Stimulated activated CD4-positive, alpha-beta T cell treated with anti-CD3 and anti-CD28 coated beads, Interleukin-12 subunit alpha, Interleukin-12 subunit beta, amount 100 ng/mL, for 48 hours (primary cell): ENCODE measurements at places on chromosomes 16 and 17.

DNA sequence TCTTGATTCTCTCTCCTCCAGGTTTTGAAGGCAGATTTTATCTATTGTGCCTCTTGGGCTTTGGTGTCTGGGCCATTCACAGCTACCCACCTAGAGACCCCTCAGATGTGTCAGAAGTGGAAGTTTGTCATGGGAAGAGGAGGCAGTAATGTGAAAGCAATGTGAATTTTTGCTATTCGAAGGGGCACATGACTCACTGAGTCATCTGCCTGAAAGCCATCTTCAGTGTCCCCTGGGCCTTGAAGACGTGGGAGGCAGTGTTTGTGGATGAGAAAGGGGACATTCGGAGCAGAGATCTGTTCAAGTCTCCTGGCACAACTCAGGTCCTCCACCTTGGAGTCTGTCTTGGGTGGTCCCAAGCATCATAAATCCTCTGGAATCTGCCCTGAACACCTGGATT is 530.2 kb downstream of the NPIPA7 start:
- DNase-seq, result no peak

DNA sequence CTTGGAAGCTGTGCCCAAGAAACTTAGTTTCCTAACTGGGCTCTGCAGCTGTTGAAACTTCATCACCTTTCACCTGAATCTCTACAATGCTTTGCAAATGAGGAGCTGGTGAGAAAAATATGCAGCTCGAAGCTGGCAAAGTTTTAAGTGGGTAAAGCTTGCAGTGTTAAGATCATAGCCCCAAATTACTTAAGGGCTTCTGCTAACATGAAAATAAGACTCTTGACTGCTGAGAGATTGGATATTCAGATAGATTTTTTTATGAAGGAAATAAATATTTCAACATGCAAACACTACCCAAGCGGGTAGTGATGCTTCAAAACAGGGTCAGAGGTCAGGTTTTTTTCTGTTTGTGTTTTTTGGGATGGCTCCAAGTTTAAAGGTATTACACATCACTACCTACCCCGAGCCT is 278.7 kb downstream of the FTO start:
- DNase-seq, result no peak

DNA sequence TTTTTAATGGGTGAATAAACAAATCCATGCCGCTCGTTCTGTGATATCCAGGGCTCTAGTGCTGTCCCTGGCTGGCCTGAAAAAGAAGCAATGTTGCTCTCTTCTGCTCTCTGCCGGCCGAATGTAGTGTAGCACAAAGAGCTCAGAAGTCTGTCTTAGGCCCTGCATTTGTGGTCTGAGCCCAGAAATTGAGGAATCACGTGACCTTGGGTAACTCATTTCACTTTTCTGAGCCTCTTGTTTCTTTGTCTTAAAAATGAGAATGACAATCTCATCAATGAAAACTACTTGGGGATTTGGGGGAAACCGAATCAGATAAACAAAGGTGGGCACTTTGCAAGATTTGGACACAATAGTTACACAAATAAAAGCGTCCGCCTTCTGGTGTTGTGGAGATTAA is 381.6 kb upstream of the ASIC2 start:
- DNase-seq, result peak; percentile 48

- DNase-seq, result no peak
These were observed at the start of gene CD300H for GRCh38 chr17:74567397-74567796. Gene CD300H (minus strand): TSS chr17:74567509.

DNA sequence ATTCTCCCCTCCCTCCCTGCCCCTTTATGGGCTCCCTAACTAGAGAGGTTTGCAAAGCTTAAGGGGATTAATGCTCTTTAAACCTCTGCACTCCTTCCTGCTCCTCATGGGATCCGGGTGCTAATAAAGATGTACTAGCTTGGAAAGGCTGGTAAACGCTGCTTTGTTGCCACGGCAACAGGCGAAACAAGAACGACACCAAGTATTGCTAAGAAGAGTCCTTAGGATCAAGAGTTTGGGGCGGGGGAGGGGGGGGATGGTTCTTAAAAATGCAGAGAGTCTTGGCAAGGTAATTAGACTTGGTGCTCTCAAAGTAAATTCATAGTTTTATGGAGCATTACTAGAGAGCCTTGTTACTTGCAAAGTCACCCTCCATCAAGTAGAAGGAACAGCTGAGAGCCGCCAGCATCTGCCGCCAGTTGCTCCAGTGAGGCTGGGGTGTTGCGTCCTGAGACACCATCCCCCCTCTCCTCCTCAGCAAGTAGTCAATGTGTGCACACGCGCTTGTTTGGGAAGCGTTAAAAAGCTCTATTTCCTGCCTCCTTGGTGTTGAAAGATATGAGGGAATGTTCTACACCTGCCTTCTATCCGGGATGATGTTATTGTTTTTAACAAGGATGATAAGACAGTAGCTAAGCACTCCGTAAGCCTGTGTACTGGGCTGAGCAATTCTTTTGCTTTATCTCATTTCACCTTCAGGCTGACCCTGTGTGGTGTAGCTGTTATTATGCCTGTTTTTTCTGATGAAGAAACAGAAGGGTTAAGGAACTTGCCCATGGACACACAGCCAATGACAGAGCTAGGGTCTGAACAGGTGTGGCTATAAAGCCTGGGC is 190.9 kb downstream of the CCDC182 start:
- no peak for DNase-seq

DNA sequence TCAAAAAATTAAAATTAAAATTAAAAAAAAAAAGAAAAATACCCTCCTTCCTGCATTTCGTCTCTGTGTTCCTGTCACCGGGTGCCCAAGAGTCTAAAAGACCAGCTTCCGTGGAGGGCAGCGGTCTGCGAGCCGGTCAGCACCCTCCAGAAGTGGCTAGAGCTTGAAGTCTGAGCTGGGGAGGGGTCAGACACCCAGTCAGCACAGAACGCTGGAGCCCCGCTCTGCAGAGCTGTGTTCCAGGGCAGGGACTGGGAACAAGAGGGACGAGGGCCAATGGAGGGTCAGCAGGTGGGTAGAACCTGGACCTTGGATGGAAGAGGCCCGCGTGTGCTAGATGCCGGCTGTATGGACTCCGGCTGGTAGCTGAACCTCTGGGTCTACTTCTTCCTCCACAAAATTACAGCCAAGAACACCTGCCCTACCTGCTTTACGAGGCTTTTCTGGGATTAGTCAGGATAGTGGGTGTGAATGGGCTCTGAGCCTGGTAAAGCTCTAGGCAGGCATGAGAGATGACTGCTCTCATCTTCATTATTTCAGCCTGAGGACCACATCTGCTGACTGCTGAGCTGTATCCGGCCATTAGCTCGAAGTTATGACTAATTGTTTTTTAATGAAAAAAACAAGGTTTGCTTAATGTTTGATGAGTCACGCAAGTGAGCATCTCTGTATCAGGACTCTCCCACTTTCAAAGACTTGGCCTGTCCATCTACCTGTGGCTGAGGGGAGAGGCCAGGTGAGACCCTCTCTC is 5.9 kb downstream of the TRPV1 start:
- DNase-seq, result no peak

GRCh38 chr16:11091021-11091785 is 146.8 kb downstream of the CLEC16A start:
- no peak for DNase-seq

DNA sequence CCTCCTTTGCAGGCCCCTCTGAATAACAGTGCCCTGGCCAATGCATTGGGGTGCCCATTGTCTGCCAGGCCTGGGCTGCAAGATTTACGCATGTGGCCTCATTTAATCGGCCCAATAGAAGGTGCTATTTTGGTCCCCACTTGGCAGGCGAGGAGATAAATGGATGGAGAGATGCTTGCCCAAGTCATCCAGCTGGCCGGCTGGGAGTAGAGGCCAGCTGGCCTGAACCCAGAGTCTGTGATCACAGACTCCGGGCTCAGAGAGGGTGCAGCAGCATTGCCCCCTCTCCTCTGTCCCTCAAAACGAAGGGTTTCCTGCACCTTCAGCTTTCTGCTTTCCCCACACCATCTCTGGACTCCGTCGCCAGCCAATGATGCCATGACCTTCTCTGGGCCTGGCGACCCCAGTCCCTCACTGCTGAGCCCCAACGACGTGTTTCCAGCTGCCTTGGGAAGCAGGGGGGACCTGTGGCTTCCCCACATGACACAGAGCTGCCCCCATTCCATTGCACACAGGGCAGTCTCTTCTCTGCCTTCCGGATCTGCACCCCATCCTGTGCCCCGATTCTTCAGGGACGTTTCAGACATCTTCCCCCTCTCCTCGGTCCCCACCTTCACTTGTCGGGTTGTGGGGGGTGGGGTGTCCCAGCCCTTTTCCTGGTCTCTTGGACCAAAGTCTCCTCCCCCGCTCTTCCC is 3.5 kb upstream of the ADGRG1 start:
- DNase-seq, result no peak

DNA sequence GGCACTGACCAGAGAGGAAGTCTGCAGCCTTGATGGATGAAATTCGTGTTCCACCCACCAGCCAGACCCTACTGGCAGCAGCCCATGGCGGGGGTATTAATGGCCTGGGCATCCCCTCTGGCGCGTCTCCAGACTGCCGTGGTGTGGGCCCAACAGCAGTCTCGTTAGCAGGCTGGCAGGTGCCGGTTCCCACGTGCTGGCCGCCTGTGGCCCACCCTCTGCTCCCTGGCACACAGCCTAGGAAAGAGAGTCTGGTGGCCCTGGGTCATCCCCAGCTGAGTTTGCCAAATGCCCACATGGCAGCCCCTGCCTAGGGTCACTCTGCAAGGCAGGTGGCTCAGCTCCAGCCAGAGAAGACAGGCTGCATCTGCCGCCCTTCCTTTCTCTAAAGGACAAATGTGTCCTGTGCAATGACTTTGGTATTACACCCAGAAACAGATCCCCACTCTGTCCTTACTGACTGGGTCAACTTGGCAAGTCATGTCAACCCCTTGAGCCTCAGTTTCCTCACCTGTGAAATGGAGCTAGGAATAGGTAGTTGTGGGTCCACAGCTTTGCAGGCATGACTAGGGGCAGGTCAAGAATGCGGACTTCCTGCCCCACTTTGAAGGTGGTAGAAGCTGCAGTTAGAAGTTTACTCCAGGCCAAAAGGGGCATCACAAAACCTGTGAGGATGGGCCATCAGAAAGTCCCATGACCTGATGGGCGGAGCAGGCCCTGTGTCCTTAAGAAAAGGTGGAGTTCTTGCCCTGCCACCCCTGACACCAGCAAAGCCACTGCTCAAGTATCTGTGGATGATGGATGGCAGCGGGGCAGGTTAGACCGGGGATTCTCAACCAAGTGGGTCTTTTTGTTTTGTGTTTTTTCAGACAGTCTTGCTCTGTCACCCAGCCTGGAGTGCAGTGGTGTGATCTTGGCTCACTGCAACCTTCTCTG is 76.6 kb downstream of the ABCC6 start:
- DNase-seq, result no peak
